ENCODE measurements at places on chromosomes 6 and 20.

DNA sequence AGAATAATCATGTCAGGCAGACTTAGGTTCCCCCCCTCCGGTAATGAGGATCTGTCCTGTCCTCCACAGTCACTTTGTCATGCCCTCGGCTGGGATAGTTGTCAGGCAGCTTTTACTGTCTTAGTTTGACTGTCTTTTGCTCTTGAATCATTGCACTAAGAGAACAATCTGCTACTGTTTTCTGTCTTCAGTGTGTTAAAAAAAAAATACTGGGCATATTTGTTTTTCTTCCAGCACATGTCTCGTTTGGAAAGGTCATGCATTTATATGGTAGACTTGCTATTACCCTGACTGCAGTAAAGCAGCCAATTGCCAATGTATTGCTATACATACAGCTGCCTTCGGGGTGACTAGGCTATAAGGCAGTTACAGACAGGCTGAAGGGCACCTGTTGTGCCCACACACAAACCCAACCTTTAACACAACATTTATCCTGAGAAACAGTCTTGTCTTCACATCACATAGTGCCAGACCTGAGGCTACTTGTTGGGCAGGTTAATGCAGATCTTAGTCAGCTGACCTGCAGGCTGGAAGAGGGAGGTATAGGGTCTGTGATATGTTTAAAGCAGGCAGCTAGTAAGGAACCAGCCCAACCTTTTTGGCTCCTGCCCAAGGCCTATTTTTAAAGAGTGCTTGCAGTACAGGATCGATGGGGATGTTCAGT is 26.7 kb downstream of the ARFGEF3 start:
- DNase-seq, result no peak

DNA sequence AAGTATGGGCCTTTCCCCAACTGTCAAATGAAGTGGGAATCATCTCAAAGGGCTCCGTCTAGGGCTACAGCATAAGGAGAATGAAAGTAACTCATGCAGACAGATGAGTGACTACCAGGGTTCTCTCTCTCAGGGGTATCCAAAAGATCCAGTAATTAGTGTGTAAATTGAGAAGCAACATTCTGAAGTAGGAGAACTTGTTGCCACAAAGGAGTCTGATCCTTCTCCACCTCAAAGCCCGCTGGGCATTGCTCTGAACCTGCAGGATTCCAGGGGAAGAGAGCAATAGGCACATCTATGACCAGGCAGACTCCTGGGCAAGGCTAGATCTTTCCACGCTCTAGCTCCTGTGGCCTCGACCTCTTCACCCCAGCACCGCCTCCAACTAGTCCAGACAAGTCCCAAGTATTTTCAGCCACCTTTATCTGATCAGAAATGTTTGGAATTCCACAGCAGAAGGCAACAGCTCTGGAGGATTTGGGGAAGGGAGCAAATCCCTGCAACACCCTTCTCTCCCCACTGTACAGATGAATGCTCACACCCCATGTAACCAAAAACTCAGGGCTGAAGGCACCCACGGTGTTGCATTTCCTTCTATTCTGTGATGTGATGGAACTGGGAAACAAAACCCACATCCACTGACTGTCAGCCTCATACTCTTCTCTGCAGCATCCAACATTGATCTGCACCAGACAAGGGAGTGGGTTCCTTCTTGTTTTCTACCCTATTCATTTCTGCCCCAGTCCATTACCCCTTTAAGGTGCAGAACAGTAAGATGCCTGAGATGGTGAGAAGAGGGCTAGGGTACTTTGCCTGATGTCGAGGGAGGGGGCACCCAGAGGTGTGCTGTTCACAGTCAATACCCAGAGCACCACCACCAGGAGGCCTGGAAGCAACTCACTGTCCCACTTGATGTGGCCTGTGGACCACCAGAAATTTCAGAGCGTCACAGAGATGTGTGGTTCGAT is 41.0 kb downstream of the COX4I2 start:
- DNase-seq, result no peak

- no peak for DNase-seq
Measured at GRCh38 chr6:119052987-119053386, 25.5 kb downstream of the FAM184A start.

DNA sequence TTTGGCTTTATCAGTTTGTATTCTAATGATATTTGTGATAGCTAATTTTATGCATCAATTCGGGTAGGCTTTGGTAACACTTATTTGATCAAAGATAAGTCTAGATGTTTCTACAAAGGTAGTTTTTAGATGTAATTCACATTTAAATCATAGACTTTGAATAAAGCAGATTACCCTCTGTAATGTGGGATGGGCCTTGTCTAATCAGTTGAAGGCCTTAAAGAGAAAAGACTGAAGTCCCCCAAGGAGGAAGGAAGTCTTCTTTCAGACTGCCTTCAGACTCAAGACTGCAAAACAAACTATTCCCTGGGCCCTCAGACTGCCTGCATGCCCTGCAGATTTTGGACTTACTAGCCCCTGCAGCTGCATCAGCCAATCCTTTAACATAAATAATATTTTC is 178.5 kb downstream of the TRDN start:
- no peak for DNase-seq

- no peak for DNase-seq
Measured at GRCh38 chr20:641516-641875, 11.5 kb downstream of the SRXN1 start.

DNA sequence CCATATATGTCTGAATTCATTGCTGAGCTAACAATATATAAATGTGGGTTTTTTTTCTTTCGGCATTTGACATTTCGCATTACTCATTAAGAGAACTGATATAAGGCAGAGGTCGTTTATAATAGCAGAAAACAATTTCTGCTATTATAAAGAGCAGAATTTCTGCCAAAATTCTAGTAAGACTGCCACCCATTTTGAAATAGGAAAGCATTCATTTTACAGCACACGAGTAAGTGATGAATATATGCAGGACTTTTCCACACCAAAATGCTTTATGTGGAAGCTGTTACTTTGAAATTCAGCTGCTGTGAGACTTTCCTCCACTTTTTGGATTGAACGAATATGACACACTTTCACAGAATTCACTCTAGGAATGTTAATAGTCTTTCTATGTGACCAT is 610.9 kb upstream of the MAN1A1 start:
- DNase-seq, result no peak

DNA sequence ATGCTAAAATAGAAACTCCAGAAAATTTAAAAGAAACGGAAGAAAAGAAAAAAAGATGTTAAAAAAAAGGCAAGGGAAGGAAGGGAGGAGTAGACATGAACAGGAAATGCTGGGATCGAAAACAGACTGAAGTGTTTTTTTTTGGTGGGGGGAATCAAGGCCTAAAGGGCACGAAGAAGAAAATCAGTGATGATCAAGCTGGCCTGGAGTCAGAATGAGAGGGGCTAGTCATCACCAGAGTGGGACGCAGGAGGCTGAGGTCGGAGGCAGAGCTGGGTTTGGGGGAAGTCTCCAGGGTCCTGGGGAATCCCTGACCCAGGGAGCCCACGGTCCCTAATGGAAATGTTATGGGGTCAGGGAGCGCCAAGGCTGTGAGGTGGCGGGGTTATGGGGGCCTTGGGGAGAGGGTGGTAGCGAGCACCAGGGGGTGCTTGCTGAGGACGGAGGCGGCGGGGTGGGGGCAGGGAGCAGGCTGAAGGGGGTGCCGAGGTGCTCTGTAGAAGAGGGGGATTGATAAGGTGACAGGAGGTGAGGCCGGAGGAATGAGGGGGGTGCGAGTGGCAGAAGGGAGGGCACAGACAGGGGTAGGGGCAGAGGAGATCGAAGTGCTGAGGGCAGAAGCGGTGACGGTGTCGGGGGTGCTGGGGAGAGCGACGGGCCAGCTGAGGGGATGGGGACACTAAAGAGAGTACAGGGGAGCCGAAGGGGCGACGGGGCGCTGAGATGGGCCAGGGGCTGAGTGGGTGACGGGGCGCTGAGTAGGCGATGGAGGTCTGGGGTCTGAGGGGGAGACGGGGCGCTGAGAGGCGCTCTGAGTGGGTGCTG is 684 bp downstream of the ZNFX1 start:
- DNase-seq, result no peak

GRCh38 chr20:63782051-63782471 is 42.5 kb downstream of the SLC2A4RG start:
- DNase-seq, result no peak

GRCh38 chr6:137968455-137968804 is 101.4 kb downstream of the TNFAIP3 start:
- no peak for DNase-seq

- DNase-seq, result no peak
Measured at GRCh38 chr6:76553256-76553655, 480.8 kb upstream of the IMPG1 start.

DNA sequence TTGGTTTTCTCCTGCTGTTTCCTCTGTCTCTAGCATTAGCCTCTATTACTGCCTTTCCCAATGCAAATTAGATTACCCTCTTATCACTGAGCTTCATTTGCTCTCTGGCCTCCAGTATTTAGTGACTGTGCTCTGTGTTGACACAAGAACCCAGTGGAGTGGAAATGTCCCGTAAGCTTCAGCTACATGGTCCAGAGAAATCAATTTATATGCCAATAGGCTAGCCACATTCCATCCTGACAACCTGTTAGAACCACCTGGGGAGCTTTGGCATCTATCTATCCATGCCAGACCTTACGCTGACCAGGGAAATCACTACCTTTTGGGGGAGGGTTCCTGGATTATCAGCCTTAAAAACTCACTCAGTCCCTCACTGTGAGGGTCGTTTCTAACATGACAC is 459.6 kb downstream of the UTRN start:
- no peak for DNase-seq

DNA sequence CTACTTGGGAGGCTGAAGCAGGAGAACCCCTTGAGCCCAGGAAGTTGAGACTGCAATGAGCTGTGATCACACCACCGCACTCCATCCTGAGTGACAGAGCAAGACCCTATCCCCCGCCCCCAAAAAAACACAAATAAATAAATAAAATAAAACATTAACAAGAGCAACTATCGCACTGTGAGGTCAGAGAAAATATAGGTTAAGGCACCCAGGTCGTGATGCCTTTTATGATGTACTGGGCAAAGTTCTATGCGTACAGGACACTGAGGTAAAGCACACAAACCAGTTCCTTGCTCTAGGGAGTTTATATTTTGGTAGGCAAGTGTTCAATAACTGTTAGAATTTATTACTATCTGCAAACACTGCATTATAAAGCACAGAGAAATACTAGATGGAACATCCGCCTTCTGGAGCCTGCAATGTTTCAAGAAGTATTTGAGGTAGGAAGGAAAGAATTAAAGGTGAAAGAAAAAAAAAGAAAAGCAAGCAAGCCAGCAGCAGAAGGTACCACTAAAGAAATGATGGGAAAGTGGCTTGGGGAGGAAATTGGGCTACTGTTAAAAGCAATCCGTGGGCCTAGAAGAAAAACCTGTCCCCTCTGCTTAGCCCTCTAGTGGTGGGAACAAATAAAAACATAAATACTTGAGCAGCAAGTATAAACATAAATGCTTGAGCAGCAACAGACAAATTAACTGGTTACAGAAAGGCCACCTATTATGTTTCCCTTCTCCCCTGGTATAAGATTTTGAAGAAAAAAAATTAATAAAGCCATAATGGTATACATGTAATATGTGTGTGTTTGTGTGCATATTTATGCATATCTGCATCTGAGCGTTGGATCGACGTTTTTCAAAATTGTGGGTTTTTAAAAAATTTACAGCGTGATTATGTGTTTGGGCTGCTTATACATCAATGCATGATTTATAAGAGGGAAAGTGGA is 128.0 kb downstream of the PHACTR1 start:
- no peak for DNase-seq

DNA sequence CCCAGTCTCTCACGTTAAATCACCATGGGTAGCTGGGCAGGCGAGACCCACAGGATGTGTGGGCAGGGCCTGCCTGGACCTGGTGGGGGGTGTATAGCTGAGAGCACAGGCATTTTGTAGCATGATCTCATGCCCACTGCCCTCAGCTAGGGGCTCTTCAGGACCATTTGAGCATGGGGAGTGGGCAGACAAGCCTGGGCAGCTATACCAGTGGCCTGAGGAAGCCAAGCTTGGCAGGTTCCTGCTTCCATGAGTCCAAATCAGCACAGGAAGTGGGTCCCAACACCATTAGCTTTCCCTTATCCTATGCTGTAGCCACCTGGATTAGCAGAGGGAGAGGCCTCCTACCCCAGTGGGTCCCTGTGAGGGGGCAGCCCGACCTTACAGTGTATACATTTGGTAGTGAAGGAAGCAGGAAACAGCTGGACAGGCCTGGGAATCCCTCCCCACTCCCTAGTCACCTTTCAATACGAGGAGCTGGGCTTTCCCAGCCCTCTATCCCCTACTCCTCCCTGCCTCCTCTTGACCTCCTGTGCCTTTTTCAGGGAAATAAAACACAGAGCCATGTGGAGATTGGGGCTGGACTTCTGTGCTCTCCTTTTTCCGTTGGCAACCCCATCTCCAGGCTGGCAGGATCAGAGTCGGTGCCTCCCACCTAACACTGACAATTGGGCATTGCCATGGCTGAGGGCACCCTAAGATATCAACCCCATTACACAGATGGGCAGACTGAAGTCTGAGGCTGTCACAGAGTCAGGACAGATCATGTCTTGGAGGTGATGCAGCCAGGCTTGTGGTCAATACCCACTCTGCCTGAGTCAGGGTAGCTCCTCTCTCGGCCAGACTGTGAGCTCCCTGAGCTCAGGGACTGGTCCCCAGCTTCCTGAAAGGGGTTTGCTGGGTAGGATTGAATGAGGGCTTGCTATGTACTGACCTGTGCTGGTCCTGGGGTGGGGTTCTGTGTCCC is 59.8 kb downstream of the MRPL14 start:
- no peak for DNase-seq
